ENCODE measurements at places on chromosomes 2 and 18. TPM values are rescaled to one million over a fixed set of nuclear protein-coding genes. Genes with fewer than 3 reads are reported as not detected.
A peak's percentile ranks its signal among the peaks of the same experiment; 100 is the strongest.

GRCh38 chr18:35588995-35589394 lies 7.5 kb downstream of the GALNT1 start:
- H3K4me1 ChIP-seq = peaks cover 18% of the 10 kb centered on the region
- no peak overlapping the region for H3K27ac ChIP-seq
- DNase-seq = peak; percentile 24
- H3K4me3 ChIP-seq = no peak overlapping the region
- peaks cover 8% of the 10 kb centered on the region for H3K27me3 ChIP-seq

DNA sequence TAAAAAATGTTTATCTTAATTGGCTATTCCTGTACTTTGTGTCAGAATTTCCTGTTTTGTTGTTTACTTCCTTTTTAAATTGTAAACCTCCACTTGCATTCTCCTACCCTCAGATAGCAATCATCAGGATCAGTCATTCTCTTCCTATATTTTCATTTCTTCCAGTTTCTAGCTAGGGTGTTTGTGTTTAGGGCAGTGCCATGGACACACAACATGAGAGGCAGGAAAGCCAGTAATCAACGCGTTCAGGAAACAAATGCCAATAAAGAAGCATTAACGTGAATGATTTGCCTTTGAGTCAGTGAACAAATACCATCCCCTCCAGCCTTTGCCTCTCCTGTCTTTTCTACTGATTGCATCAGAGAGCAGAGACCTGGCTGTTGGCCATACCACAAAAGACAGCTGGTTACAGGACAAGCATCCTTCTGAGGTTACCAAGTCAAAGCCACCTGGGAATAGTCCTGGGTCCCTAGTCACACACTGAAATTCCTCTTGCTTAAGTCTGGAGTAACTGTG lies 56.7 kb upstream of the FHL2 start:
- H3K27ac ChIP-seq = no peak overlapping the region
- H3K27me3 ChIP-seq = peaks cover 2% of the 10 kb centered on the region
- no peaks in the 10 kb centered on the region for H3K36me3 ChIP-seq
- DNase-seq = no peak
- H3K4me3 ChIP-seq = no peak overlapping the region

Gene POTEI
- 0.15 TPM for total RNA-seq

Gene SLC4A3
- 2.1 TPM for total RNA-seq

DNA sequence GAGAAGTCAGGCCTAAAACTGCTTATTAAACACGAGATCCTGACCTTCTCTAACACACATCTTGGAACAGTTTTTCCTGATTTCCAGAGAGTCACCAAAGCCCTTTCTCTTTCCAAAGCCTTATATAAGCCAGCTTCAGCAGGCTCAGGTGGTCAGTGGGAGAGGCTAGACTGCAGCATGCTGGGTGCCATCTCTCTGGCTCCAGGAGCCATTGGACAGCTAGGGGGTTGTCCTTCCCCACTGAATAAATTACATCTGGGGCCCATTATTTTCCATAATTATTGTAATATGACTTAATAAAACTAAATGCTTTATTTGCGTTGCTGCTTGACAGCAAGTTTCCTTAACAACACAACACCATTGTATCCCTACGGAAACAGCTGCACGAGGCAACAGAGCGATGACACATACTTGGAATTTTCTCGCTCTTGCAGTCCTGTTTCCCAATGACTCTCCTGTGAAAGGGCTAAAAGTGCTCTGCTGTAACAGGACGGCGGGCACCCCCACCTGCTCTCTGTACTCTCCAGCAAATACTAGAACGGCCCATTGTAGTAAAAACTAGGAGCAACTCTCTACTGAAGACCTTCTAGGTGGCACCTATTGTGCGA lies 160.6 kb downstream of the RNF144A start:
- H3K4me1 ChIP-seq = no peaks in the 10 kb centered on the region
- DNase-seq = no peak
- no peak overlapping the region for H3K4me3 ChIP-seq
- H3K36me3 ChIP-seq = no peaks in the 10 kb centered on the region
- H3K27ac ChIP-seq = peak overlapping the region; percentile 15

DNA sequence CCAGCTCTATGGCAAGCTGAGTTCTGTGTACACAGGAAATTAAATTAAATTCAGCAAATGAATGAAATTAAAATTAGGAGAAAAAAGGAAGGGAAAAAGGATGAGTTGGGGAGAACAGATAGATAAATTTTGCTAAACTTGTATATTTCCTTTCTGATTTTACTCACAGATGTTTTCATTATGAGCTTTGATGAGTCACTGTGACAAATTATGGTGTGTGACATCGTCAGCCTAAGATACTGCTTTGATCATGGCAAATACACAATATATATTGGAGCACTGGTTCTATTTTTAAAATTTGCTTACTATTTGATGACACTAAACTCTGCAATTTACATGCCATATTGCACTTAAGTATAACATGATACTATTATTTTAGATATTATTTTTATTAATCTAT lies 464.6 kb upstream of the SPHKAP start:
- DNase-seq = no peak
- H3K4me3 ChIP-seq = no peak overlapping the region
- no peaks in the 10 kb centered on the region for H3K36me3 ChIP-seq
- H3K27ac ChIP-seq = no peak overlapping the region
- H3K4me1 ChIP-seq = no peaks in the 10 kb centered on the region

Gene MRO
- 0.23 TPM for total RNA-seq

GRCh38 chr2:109218087-109218791 lies 89.2 kb downstream of the SH3RF3 start:
- peaks cover 7% of the 10 kb centered on the region for H3K27me3 ChIP-seq
- H3K36me3 ChIP-seq = peaks cover 4% of the 10 kb centered on the region
- peaks cover 5% of the 10 kb centered on the region for H3K4me1 ChIP-seq
- H3K4me3 ChIP-seq = no peak overlapping the region
- H3K27ac ChIP-seq = no peak overlapping the region

- DNase-seq = no peak
- no peak overlapping the region for H3K4me3 ChIP-seq
- H3K36me3 ChIP-seq = no peaks in the 10 kb centered on the region
- no peak overlapping the region for H3K27ac ChIP-seq
- peaks cover 4% of the 10 kb centered on the region for H3K4me1 ChIP-seq
These were observed 7.4 kb downstream of the CERKL start for GRCh38 chr2:181649436-181649979.

Gene GALNT13
- total RNA-seq = 26.3 TPM

DNA sequence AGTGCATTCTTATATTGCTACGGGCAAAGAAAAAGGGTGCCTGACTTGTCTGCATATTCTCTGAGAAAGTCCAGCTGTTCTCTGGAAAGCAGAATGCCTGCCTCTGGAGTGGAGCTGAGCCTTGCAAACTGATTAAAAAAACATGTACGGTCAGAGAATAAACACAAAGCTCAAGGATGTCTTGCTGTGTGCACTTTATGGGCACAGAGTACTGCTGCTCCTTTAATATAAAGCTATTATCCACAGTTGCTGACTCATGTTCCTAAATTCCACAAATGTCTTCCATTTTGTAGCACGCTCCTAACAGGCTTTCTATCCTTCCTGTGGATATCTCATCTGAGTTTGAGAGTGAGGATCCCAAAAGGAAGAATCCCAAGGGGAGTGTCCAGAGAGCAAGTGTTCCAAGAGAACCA lies 229.0 kb downstream of the MREG start:
- no peak overlapping the region for H3K27ac ChIP-seq
- H3K4me1 ChIP-seq = peaks cover 17% of the 10 kb centered on the region
- H3K36me3 ChIP-seq = no peaks in the 10 kb centered on the region
- DNase-seq = no peak

Gene L3MBTL4
- total RNA-seq = 0.56 TPM

Measured in endothelial cell (in vitro differentiated cells).